ENCODE measurements at places on chromosomes 5 and 9. TPM values are rescaled to one million over a fixed set of nuclear protein-coding genes. Genes with fewer than 3 reads are reported as not detected.

The ZER1 gene
- total RNA-seq, result 29.8 TPM

The SMIM33 gene
- not detected for total RNA-seq

The FRMPD1 gene
- not detected for total RNA-seq

The DIPK1B gene
- total RNA-seq, result 0.12 TPM

The ARHGEF28 gene
- 42.4 TPM for total RNA-seq
